CD8-positive, alpha-beta T cell (primary cell): ENCODE measurements at places on chromosomes 3 and 15.

GRCh38 chr15:51299187-51300015 lies 39.0 kb downstream of the CYP19A1 start:
- DNase-seq = no peak

- DNase-seq = no peak
Observed at GRCh38 chr3:81913886-81914663, 152.6 kb upstream of the GBE1 start.

DNA sequence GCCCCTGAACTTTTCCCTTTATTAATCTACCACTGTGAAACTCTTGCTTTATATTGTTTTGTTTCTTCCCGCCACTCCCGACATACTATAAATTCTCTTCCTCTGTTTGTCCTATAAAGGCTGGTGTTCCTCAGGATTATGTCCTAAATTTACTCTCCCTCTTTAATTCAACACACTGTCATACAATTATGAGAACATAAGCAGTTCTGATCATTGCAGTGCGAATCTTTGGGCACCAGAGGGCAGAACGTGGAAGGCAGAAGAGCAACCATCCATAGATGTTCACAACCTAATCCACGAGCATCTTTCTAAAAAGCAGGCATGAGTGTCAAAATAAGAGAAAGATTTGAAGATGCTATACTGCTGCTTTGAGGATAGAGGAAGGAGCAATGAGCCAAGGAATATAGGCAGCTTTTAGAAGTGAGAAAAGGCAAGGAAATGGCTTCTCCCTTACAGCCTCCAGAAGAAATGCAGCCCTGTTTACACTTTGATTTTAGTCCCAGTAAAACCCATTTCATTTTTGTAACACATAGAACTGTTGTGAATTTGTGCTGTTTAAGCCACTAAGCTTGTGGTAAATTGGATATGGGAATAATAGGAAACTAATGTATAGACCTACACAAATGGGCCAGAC lies 179.4 kb downstream of the GBE1 start:
- no peak for DNase-seq

DNA sequence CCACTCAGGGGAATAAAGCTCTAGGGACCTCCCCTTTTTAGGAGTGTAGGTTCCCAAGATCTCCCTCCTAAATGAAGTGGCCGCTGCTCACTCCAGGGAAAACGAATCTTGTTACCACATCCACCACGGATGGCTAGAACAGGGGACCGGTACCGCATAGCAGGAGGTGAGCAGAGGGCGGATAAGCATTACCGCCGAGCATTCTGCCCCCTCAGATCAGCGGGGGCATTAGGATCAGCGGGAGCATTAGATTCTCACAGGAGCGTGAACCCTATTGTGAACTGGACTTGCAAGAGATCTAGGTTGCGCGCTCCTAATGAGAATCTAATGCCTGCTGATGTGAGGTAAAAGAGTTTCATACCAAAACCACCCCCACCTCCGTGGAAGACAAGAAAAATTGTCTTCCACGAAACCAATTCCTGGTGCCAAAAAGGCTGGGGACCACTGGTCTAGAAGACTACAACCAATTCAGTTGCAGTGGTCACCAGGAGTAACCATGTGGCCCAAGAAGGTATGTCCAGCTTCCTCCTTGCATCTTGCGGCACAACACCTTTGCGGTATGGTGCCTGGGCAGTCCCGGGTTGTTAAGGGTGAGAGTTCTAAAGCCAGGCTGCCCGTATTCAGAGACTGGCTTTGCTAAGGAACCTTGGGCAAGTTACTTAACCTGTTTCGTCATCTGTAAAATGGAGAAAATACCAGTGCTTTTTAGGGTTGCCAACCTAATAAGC lies 1.1 kb upstream of the SS18L2 start:
- DNase-seq = no peak

- no peak for DNase-seq
Observed at GRCh38 chr3:107627962-107628542, 105.3 kb downstream of the BBX start.

DNA sequence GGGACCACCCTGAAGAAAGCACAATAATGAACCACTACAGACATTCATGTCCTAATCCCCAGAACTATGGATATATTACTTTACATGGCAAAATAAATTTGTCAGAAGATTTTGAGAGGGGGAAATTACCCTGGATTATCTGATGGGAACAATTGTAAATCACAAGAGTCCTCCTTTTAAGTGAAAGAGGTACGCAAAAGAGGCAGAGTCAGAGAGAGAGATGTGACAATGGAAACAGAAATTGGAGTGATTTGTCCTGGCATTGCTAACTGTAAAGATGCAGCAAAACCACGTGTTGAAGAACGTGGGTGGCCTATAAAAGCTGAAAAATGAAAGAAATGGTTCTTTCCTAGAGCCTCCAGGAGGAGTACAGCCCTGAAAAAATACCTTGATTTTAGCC lies 1121.4 kb upstream of the ALCAM start:
- no peak for DNase-seq
